Fibroblast of lung (primary cell): ENCODE measurements at places on chromosomes 4 and X. TPM values are rescaled to one million over a fixed set of nuclear protein-coding genes. Genes with fewer than 3 reads are reported as not detected.

BEX1 gene
- not detected in 2 replicates for total RNA-seq

RNF150 gene
- 0.51 and 0.66 TPM in 2 replicates for total RNA-seq

FMR1NB gene
- not detected in 2 replicates for total RNA-seq

RBMXL3 gene
- not detected in 2 replicates for total RNA-seq

NIPAL1 gene
- under 0.01 TPM in 1 of 2 replicates, not detected in the other for total RNA-seq

CT45A3 gene
- not detected in 2 replicates for total RNA-seq

GYG2 gene
- 5.4 and 10.6 TPM in 2 replicates for total RNA-seq

GRCh38 chrX:77493677-77494553, 46.7 kb downstream of the FGF16 start:
- no peaks in the 10 kb centered on the region for H3K4me1 ChIP-seq
- H3K27me3 ChIP-seq, result no peaks in the 10 kb centered on the region
- peak; percentile 73 for DNase-seq
- H3K4me3 ChIP-seq, result no peak overlapping the region
- no peak overlapping the region for H3K27ac ChIP-seq
- H3K36me3 ChIP-seq, result no peaks in the 10 kb centered on the region

DNA sequence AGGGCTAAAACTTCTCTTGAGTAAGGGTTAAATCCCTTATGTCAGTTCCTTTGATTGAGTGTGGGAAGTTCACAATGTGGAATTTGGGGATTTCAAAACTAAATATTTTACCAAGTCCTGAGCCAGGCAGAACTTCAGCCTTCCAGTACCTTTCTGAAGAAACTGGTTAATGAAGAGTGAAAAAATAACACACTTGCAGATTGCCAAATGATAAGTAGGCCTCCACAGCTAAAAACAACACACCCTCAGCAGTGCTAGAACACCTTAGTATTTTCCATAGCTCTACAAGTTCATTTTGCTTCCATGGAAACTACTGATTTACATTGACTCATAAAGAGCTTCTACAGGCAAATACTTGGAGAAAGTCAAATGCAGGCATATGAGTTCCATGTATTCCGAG, 326.8 kb downstream of the ZNF674 start:
- H3K27ac ChIP-seq, result no peak overlapping the region
- no peaks in the 10 kb centered on the region for H3K4me1 ChIP-seq
- no peaks in the 10 kb centered on the region for H3K36me3 ChIP-seq
- peaks cover 2% of the 10 kb centered on the region for H3K27me3 ChIP-seq
- H3K4me3 ChIP-seq, result no peak overlapping the region

DNA sequence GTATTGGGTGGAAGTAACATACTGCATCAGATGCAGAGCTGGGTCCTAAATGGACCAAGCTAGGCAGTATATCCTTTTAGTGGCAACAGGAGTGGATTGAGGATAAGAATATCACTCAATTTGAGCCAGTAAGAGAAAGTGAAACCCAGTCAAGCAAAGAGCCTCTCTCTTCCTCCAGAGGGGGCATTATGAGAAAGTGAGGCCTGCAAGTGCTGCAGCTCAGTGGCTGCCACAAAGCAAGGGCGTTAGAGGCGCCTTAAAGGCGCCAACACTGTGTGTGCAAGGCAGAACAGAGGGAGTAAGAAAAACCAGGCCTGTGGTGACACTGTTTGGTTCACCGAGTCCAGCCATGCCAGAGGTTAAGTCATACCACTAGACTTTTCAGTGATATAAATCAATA, 17.5 kb downstream of the STX18 start:
- no peaks in the 10 kb centered on the region for H3K27me3 ChIP-seq
- H3K36me3 ChIP-seq, result no peaks in the 10 kb centered on the region
- no peak overlapping the region for H3K4me3 ChIP-seq
- no peak for DNase-seq
- H3K27ac ChIP-seq, result no peak overlapping the region

DNA sequence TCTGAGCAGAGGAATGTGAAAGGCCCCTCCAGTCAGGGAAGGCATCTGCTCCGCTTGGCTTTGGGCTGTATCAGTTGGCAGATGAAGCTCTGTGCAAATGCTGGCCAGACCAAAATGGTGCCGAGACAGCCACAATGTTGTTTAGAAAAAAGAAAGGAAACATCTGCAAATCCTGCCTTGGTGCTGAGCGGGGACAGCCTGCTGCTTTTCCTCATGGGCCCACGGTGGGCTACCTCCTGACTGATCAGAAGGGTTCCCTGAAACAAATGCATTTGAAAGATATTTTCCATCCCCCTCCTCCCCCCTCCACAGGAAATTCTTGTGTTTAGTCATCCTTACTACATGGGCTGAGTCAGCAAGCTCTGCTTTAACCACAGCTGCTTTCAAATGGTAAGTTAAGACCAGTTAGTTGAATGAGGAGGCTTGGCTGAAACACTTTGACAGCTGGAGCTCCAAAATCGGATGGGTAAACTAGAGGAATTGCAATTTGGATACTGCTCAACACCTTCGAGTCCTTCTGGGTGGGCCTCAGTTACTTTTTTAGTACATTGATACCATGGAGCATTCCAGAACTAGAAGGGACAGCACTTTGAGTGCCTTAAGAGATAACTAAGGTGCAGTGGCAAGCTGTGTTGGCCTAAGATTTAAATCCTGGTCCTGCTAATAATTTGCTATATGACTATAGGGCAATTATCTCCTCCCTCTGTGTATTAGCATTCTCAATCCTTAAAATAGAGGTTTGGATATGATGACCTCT, 36.0 kb downstream of the PLAC1 start:
- peaks cover 14% of the 10 kb centered on the region for H3K4me1 ChIP-seq
- peak overlapping the region; percentile 56 for H3K27ac ChIP-seq
- H3K4me3 ChIP-seq, result no peak overlapping the region
- no peaks in the 10 kb centered on the region for H3K27me3 ChIP-seq
- no peaks in the 10 kb centered on the region for H3K36me3 ChIP-seq

GRCh38 chrX:9867226-9867625, 81.0 kb downstream of the SHROOM2 start:
- no peak overlapping the region for H3K4me3 ChIP-seq
- no peaks in the 10 kb centered on the region for H3K4me1 ChIP-seq
- DNase-seq, result no peak

- no peaks in the 10 kb centered on the region for H3K36me3 ChIP-seq
- no peak overlapping the region for H3K4me3 ChIP-seq
- no peak overlapping the region for H3K27ac ChIP-seq
Observed at GRCh38 chr4:36332023-36332781, 50.8 kb downstream of the DTHD1 start.

- no peak overlapping the region for H3K4me3 ChIP-seq
- no peaks in the 10 kb centered on the region for H3K27me3 ChIP-seq
- DNase-seq, result peak; percentile 94
- no peaks in the 10 kb centered on the region for H3K36me3 ChIP-seq
- peak overlapping the region; percentile 10 for H3K27ac ChIP-seq
- H3K4me1 ChIP-seq, result peaks cover 4% of the 10 kb centered on the region
Observed at GRCh38 chr4:145920205-145920604, 18.4 kb downstream of the ZNF827 start.

GRCh38 chr4:173736840-173737239, 206.8 kb upstream of the HAND2 start:
- DNase-seq, result no peak
- H3K4me3 ChIP-seq, result no peak overlapping the region
- no peaks in the 10 kb centered on the region for H3K27me3 ChIP-seq
- no peaks in the 10 kb centered on the region for H3K4me1 ChIP-seq

DNA sequence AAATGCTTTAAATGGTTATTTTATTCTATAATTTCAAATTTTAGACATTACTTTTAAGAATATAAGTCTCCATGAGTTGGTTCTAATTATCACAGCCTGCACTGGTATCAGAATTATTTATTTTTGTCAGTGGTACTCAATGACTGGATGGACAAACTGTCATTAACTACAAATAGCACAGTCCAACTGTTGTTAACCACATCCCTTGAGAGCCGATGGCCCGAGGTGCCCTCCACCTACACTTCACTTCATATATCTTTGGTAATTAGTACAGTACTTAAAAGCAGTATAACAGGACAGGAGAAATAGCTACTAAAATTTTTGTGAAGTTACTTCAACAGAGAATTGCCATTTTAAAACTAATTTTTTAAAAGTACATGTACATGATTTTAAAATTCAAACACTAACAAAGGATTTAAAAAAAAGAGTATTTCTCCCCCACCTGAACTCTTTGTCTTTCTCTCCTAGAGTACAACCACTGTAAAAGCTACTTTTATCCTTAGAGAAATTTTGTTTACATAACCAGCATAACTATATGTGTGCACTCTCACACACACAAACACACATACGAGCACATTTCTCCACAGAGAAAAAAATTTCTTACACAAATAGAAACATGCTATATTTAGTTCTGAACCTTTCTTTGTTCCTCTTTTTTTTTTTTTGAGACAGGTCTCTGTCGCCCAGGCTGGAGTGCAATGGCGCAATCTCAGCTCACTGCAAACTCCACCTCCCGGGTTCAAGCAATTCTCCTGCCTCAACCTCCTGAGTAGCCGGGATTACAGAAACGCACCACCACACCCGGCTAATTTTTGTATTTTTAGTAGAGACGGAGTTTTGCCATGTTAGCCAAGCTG, 6.5 kb downstream of the TIFA start:
- H3K27me3 ChIP-seq, result no peaks in the 10 kb centered on the region
- H3K27ac ChIP-seq, result no peak overlapping the region
- no peak for DNase-seq
- no peak overlapping the region for H3K4me3 ChIP-seq
- H3K4me1 ChIP-seq, result peaks cover 2% of the 10 kb centered on the region
- no peaks in the 10 kb centered on the region for H3K36me3 ChIP-seq

- no peaks in the 10 kb centered on the region for H3K36me3 ChIP-seq
- H3K27me3 ChIP-seq, result no peaks in the 10 kb centered on the region
- DNase-seq, result no peak
- H3K4me1 ChIP-seq, result no peaks in the 10 kb centered on the region
- no peak overlapping the region for H3K4me3 ChIP-seq
Observed at GRCh38 chrX:1912193-1912592, 297.3 kb downstream of the ASMT start.

DNA sequence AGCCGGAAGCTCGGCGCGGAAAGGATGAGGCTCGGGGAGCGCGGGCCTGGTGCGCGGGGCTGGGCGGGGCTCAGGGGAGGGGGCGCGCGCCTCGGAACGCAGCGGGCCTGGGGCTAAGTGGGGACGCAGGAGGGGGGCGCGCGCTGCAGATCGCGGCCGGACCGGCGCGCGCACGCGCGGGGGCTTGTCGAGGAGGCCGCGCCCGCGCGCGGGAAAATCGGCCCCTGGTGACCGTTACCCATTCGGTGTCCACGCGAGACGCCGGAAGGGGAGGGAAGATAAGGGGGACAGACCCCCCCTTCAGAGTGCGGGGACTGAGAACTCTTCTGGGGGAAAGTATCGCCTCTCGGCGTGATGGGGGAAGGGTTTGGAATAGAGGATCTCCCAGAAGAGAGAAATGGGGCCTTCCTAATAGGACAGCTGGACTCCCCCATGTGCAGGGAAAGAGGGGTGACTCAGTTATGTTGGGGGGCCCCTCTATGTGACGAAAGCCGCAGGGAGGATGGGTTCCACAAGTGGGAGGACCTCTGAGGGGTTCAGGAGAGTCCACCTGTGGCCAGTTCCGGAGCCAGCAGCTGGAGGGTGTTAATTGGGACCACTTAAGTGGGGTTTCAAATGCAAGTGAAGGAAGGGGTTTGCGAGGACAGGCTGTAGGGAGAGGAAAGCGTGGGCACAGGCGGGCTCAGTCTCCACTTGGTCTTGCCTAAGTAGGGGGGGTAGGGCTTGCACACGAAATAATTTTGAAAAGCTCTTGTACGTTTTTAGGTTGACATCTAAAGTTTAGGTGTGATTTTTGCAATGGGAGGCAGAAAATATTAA, 584 bp downstream of the SUV39H1 start:
- H3K4me3 ChIP-seq, result peak overlapping the region; percentile 4
- peak overlapping the region; percentile 15 for H3K27ac ChIP-seq
- no peaks in the 10 kb centered on the region for H3K27me3 ChIP-seq
- DNase-seq, result peak; percentile 35
- no peaks in the 10 kb centered on the region for H3K36me3 ChIP-seq
- H3K4me1 ChIP-seq, result peaks cover 2% of the 10 kb centered on the region

DNA sequence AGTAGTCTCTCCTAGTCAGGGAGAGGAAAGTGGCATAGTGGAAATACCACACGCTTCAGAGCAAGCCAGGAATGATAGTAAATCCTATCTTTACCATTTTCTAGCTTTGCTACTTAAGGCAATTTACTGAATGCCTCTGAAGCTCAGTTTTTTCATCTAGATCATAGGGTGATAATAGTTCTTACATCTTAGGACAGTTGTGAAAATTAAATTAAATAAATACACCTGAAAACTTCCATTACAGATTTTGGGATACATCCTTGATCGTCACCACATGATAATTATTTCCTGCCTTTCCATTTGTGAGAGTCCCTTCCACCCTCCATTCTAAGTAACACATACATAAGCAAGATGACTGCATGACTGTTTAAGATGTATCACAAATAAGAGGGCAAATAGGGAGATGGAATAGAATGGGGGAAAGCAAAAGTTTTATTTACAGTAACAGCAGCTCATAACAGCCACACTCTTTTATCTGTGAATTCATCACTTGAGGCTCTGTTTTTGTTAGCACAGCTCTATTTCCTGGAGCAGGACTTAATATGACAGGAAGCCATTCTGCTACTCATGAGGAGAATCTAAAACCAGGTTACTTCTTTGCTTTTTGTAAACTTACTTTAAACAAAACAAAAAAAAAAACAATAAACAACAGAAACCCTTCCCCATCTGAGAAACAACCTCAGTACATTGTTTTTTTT, 13.4 kb downstream of the P2RY10 start:
- no peaks in the 10 kb centered on the region for H3K4me1 ChIP-seq
- H3K36me3 ChIP-seq, result no peaks in the 10 kb centered on the region
- no peak for DNase-seq
- no peaks in the 10 kb centered on the region for H3K27me3 ChIP-seq
- no peak overlapping the region for H3K27ac ChIP-seq
- H3K4me3 ChIP-seq, result no peak overlapping the region

GRCh38 chrX:19162851-19163250, 40.6 kb upstream of the ADGRG2 start:
- H3K4me1 ChIP-seq, result no peaks in the 10 kb centered on the region
- H3K36me3 ChIP-seq, result no peaks in the 10 kb centered on the region
- no peak overlapping the region for H3K4me3 ChIP-seq
- no peak for DNase-seq

DNA sequence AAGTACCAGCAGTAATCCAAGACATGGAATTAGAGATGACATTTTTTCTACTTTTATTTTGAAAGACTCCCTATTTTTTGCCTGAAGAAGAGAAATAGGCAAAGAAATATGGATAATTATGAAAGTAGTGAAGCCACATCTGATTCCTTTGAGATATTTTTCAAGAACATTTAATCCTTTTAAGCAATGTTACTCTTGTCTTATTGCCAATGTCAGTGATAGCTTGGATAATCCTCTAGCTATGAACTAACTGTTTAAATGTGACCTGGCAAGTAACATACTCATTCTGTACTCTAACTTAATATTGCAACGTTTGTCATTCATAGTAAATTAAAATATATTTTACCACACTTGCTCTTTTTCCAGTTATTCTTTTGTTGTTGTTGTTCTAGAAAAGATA, 181.3 kb downstream of the VEGFC start:
- H3K27ac ChIP-seq, result no peak overlapping the region
- no peaks in the 10 kb centered on the region for H3K4me1 ChIP-seq
- H3K27me3 ChIP-seq, result no peaks in the 10 kb centered on the region
- no peaks in the 10 kb centered on the region for H3K36me3 ChIP-seq

DNA sequence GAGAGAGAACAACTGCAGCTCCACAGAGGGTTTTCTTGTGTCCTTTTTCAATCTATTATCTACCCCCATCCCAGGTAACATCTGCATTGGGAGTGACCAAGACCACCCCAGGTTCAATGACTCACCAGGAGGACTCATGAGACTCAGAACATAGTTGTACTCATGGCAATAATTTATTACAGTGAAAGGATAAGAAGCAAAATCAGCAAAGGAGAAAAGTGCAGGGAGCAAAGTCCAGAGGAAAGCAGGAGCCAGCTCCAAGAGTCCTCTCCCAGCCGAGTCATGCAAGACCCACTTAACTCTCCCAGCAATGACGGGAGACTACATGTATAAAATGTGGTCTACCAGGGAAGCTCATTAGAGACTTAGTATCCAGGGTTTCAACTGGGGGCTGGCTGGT, 129.5 kb upstream of the RBPJ start:
- H3K4me1 ChIP-seq, result peaks cover 3% of the 10 kb centered on the region
- H3K36me3 ChIP-seq, result no peaks in the 10 kb centered on the region
- H3K27me3 ChIP-seq, result no peaks in the 10 kb centered on the region
- H3K27ac ChIP-seq, result no peak overlapping the region
